ENCODE measurements at places on chromosomes 4 and X. TPM values are rescaled to one million over a fixed set of nuclear protein-coding genes. Genes with fewer than 3 reads are reported as not detected.

JAKMIP1 gene
- 0.16 TPM for polyA plus RNA-seq

RAB41 gene
- 1.3 TPM for polyA plus RNA-seq

DNA sequence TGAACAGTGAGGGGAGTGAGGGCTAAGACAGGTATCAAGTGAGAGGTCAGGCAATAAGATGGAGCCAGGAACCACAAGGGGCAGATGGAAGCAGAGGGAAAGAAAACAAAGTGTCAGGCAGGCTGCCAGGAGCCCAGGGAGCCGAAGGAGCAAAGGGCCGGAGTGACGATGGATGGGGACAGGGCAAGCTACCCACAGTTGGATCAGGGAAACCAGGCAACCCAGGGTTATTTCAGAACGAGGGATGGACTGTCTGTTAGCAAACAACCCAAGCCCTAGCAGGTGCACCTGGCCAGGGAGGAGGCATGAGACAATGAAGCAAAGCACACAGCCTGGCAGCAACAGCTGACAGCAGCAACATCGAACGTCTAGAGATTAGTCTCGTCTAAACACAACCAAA lies 39.2 kb downstream of the SEL1L3 start:
- no peak for DNase-seq

GRCh38 chr4:626201-627091 lies 1.1 kb downstream of the PDE6B start:
- no peak for DNase-seq

DNA sequence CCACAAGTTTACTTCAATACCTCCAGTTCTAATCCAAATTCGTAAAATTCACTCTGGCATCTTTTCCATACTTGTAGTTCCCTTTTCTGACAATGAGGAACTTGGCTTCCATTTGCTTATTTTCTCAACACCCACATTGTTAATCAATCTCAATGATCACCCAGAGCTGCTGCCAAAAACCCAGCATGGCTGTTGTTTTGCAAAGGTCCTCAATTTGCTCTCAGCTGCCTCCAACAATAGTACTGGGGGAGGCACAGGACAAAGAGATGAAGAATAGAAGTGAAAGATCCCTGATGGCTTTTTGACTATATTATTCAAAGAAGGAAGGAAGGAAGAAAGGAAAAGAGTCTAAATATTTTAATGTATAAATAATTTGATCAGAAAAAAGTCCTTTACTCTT lies 847.8 kb downstream of the RAPGEF2 start:
- DNase-seq = no peak

GRCh38 chrX:40984962-40985361 lies 100.3 kb upstream of the USP9X start:
- DNase-seq = no peak

DNA sequence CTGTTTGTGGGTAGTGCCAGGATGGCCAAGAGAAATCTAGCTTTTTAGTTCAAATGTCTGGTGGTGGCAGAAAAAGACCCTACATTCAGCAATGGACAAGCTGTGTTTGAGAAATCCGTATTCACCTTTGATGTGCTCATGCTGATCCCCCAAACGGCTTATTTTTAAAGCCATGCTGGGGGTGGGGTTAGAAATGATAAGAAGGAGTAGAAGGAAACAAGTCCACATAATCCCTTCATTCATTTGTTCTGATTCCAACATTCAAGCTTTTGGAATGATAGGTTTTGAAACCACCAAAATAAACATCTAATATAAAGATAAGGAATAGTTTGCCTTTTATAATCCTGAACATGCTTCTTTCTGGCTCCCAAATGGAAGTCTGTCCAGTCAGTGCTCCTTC lies 92.0 kb upstream of the DKK2 start:
- DNase-seq = no peak
